Cerebellar nuclear complex (tissue), 1 donor: ENCODE measurements at places on chromosomes 13 and 19.

DNA sequence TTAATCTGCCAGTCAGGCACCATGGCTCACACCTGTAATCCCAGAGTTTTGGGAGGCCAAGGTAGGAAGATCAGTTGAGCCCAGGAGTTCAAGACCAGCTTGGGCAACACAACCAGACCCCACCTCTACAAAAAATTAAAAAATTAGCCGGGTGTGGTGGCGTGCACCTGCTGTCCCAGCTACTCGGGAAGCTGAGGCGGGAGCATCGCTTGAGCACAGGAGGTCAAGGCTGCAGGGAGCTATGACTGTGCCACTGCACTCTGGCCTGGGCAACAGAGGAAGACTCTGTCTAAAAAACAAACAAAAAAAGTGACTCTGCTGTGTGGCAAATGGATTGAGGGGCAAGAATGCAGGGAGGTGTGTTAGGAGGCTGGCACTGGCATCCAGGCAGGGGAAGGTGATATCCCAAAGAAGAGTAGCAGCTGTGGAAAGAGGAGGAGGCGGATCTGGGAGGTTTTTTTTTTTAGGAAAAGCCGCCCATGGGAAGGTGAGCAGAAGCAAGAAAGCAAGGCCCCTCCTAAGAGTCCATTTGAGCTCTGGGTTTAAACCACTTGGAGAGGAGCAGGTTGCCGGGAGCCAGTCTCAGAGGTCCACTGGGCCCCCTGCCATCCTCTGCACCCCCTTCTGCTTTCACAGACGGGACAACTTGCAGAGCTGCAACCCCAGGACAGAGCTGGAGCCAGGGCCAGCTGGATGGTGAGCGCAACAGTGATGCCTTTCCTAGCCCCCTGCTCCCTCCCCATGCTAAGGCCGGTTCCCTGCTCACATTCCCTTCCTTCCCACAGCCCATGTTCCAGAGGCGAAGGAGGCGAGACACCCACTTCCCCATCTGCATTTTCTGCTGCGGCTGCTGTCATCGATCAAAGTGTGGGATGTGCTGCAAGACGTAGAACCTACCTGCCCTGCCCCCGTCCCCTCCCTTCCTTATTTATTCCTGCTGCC is 2.1 kb downstream of the HAMP start:
- DNase-seq, result no peak

DNA sequence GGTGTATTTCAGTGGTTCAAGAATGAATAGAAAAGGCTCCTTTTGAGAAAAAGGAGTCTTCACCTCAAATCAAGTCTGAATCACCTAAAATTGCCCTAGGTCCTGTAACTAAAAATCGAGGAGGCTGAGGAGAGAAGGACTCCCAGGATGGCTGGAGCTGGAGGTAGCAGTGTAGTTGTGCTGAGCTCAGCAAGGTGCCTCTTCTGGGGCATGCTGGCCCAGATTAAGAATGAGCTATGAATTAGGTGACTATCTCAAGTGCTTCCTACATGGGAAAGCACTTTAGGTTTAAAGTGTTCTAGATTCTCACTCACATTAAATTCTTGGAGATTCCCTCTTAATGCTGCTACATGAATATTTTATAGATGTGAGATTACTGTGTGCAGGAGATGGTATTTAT is 28.8 kb upstream of the KL start:
- DNase-seq, result no peak

DNA sequence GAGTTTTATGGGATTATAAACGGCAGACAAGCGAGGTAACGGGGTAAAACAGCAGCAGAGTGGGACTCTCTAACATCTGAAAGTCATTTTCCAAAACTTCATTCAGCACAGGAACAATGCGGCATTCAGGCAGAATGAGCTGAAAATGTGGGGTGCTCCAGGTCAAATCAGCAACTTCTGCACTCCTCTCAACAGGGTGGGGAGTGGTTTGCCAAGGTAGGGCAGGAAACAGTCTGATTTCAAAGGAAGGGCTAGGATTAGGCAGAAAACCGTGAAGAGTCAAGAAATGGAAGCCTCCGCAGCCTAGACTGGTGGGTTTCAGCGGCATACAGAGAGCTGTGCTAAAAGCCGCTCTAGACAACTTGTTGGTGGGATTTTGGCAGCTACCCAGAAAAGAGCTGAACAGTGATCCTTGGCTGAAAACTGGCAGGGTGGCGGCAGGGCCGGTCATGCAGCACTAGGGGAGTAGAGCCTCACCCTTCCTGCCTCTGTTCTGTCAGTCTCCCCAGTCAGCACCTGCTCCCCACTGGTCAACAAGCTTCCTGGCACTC is 154.2 kb upstream of the KLF12 start:
- DNase-seq, result peak; percentile 9

GRCh38 chr13:44651724-44652123 is 75.6 kb upstream of the TSC22D1 start:
- DNase-seq, result no peak

GRCh38 chr19:2974342-2975041 is 2.9 kb upstream of the TLE6 start:
- DNase-seq, result no peak

DNA sequence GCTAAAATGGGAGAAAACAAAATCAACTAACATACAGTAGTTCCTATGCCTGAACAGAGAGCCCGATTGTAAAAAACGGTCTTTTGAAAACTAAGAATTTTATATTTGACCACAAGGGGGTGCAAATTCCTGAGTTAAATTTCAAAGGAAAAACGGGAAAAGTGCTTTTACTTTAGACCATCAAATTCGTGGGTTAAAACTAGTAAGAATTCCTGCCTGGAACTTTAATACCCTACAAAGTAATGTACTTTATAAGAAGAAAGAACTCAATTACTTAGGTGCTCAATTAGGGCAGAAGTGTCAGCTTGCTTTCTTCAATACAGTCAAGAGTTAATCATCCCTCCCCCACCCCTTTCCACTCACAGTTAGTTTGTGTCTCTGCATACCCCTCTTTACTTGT is 69.8 kb downstream of the KCNRG start:
- no peak for DNase-seq
